Right renal pelvis (tissue), 4 donors: ENCODE measurements at places on chromosomes 12 and 14.

DNA sequence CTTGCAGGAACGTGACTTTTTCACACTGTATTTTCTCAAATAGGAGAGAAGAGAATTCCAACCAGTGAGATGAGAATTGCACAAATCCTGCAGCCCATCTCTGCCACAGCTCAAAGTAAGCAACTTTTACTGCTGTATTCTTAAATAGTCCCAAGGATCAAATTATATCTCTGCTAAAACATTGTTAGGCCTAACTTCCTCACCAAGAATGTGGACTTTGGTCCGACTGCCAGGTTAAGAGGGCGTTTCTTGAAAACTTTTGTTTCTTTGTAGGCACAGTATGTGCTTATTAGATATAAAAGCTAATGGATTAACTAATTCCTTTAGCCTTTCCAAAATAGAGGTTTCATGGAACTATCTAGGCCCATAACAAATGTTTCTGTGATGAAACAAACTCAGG, 61.4 kb upstream of the IFNG-AS1 start:
- DNase-seq = no peak

DNA sequence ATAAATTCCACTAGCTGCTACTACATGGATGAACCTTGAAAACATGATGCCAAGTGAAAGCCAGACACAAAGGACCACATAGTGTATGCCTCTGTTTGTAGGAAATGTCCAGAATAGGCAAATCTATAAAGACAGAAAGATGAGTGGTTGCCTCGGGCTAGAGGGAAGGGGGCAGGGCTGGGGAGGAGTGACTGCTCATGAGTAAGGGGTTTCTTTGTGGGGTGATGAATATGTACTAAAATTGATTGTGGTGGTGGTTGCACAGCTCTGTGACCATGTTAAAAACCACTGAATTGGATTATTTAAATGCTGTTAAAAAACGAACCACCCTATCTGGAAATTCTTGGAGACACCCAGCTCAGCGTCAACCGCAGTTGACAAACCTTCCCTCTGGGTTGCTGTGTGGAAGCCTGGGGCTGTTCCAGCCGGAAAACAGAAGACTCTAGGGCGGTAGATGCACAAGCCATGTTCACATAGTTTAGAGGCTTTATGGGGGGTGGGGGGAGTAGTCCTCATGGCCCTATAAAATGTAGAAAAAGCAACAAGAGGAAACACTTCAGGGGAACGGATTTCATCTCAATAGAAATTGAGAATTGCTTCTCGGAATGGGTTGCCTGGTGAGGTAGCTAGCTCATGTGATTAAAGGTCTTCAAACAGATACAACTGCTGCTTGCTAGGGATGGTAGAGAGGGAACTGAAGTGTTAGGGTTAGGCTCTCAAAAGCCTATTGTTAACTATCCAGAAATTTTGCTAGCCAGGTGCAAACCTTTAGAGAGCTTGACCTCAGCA, 29.4 kb downstream of the RIN3 start:
- DNase-seq = no peak

GRCh38 chr14:59096303-59096702, 92.2 kb upstream of the DAAM1 start:
- no peak for DNase-seq

- no peak for DNase-seq
These were observed 88.1 kb upstream of the CCDC175 start for GRCh38 chr14:59664741-59665140.

DNA sequence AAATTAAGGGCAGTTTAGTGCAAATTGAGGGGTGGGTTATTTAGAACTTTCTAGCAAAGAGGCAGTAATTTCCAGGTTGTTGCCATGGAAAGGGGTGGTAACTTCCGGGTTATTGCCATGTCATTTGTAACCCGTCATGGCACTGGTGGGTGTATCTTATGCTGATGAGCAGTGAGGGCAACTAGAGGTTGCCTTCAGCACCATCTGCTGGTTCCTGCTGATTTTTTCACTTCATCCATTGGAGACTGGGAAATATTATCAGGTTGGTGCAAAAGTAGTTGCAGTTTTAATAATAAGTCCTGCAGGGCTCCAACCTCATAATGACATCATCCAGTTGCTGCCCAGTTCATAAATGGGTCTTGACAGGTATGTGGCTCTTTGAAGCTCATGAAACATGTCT, 24.4 kb upstream of the SERPINA4 start:
- no peak for DNase-seq

- no peak for DNase-seq
These were observed 61.2 kb upstream of the GRIP1 start for GRCh38 chr12:66739940-66740651.

DNA sequence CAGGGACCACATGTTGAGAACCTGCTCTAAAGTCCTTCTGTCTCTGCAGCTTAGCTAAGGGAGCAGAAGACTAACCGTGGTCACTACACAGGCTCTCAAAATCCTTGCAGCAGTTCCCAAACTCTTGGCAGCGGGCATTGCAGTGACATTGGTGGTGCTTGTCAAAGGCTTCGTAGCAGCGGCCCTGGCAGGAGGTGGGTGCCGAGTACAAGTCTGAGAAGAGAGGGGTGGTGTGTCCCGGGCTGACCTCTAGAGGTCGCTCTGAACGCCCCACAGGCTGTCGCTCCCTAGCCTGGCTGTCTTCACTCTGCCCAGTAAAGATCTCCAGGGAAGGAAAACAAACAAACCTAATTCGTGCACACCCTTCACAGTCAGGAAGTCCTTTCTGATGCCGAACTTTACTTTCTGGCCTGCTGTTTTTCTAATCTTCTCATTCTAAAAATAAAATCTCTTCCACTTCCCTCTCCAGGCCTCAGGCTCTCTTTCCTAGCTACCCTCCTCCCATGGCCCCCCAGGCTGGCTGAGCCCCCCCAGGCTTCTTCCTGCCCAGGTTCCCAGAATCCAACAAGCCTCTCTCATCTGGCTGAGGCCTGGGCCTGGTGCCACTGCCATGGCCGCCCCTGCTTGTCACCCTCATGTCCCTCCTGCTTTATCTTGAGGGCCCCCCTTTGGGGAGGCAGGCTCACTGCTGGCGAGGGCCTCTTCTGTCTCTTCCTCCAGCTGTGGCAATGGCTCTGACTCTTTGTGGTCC, 7.7 kb downstream of the ENDOU start:
- no peak for DNase-seq

- DNase-seq = no peak
These were observed 53.0 kb downstream of the ARL6IP4 start for GRCh38 chr12:123033392-123034021.

DNA sequence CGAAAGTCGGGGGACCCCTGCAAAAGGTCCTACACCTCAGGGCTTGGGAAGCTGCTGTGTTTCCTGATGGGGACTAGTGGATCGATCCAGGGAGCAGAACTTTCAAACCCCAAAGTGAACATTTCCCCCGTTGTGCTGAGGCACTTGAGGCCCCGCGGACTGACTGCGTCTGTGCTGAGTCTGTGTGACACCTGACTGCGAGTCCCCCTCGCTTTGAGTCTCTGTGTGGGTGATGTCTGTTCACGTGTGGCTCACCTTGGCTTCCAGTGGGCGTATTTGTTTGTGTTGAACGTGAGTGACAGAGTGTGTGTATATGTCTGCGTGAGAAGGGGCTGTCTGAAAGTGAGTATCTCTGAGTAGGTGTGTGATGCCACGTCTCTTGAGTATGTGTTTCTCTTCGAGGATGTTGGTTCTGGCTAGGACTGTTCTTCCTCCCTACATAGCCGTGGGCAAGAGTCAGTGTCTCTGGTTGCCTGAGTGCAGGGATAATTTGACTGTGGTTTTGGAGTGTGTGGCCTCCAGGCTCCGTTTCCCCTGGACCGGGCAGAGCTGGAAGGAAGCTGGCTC, 1.3 kb downstream of the TEAD4 start:
- no peak for DNase-seq

- DNase-seq = peak; percentile 1
These were observed 1.1 kb downstream of the ANKS1B start for GRCh38 chr12:99983456-99984258.

GRCh38 chr12:4168036-4168435, 105.5 kb upstream of the CCND2 start:
- no peak for DNase-seq

DNA sequence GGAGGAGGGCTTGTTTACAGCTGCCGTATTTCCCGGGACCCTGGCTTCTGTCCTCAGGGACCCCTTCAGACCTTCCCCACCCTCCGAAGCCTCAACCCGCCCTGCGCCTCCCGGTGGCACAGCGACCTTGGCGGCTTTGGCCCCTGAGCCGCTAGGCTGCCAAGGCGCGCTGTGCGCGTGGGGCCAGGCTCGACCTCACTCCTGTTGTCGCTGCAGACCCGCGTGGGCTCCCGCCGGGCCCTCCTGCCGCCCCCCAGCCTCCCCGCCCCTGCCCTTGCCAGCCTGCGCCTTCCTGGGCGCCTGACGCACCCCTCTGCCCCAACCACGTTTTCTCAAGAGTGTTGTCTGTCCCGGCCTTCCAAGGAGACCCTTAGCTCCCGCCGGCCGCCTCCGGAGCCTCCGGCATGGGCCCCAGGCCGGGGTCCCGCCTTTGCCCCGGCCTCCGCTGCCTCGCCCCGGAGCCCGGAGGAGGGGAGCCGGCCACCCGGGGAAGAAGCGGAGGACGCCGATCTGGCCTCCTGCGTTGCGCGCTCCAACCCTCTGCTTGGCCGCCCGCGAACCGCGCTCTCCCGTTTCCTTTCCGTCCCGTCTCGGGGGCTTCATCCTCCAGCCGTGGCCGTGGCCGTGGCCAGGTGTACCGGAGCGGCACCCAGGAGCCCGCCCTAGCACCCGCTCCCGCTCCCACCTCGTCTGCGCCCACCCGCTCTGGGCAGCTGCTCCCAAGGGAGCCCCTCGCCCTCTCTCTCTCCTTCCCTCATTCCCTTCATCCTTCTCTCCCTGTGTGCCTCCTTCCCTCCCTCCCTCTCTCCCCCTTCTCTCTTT, 19.9 kb downstream of the PPP2R5C start:
- no peak for DNase-seq

DNA sequence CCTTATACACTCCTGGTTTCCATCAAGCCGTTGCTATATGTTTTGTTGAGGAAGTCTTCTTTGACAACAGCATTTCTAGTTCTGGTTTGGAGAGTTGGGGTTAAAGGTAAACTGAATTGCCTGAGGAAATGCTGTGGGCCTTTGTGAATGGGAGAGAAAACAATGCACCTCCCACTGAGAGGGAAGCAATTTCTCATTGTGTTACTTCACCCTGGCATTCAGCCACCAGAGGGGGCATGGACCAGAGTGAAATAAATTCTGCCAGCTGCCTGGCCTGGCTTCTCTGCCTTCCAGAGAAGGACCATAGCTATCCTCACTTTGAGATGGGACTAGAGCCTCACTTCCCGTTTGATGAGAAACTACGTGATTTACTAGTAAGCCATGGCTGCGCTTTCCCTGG, 475.3 kb downstream of the EGLN3 start:
- DNase-seq = peak; percentile 35

GRCh38 chr14:64806862-64807495, 72.7 kb downstream of the SPTB start:
- DNase-seq = no peak

DNA sequence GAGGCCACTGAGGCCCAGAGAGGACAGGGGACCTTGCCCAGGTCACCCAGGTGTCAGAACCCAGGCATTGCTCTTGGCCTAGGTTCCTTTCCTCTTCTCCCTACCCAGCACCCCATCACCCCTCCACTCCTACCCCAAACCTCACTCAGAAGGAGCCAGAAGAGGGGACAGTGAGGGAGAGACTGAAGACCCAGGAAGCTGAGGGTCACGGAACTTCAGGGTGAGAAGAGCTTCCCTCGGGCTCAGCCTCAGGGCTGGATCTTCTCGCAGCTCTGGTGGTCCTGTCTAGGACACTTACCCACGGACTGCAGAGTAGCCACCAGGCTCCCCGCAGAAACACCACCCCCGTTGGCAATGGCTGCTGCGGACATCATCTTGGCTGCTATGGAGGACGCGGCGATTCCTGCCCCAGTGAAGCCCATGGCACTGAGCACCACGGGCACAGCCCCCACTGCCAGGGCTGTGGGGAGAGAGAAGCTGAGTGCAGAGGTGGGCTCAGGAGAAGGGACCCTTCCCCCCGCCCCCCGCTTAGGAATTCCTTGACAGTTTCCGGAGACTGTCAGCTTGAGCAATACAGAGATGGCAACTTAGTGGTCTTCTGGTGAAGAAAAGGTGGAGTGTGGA, 1.1 kb downstream of the IFI27L2 start:
- no peak for DNase-seq
